ENCODE measurements at places on chromosomes 16 and 17. TPM values are rescaled to one million over a fixed set of nuclear protein-coding genes. Genes with fewer than 3 reads are reported as not detected.

DNA sequence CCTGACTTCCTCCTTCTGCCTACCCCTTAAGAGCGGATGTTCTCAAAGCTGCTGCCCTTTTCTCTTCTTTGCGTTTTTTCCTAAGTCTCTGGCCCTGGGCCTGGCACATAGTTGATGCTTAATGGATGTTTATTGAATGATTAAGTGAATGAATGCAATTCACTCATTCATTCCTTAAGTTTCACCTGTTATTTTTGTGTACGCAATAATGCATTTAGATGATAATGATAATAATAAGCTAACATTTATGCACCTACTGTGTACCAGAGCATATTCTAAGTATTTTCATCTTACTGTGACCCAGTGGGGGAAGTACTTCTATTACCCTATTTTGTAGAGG is 4.4 kb downstream of the CCL5 start:
- no peak for DNase-seq

- no peak for DNase-seq
These were observed 20.4 kb downstream of the PRCD start for GRCh38 chr17:76560036-76560876.

DNA sequence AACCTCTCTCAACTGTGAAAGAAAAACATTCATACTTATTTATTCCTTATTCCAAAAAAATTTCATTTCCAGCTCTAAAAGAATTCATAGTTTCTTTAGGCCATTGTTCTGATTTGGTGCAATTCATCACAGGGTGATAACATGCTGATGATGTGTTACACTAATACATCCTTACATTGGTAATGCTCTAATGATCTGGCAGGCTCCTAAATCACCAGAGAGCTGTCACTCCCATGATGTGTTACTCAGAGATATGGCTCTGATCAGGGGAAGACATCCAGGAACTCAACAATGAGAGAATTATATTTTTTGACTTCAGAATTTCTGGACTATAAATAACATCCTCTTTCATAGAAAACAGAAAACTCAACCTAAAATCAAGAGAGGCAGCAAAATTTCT is 209.3 kb downstream of the CHD9NB start:
- DNase-seq: no peak

GRCh38 chr16:72935896-72936295 is 112.0 kb downstream of the ZFHX3 start:
- no peak for DNase-seq

GRCh38 chr17:63647065-63647725 is 25.0 kb downstream of the MAP3K3 start:
- DNase-seq: peak; percentile 51

DNA sequence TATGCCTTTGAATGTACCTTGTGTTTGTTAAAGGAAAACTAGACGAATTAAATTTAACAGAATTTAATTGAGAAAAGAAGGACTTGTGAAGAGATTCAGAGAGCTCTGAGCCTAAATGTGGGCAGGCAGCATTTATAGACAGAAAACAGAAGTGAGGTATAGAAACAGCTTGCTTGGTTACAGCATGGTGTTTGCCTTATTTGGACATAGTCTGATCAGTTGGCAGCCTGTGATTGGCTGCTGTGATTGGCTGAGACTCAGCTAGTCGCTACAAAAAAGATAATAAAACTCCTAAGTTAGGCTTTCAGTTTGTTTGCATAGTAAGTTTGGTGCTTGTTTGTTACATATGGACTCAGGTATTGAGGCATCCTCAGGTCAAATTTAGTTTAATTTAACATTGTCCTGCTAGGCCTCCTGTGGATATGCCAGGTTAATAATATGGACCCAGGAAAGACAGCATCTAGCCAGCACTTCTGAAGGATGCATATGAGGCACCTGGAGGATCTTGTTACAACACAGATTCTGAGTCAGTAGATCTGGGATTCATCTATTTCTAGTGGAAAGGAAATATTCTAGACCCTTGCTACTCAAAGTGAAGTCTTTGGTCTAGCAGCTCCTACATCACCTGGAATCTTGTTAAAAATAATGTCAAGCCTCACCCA is 43.4 kb downstream of the SLFN5 start:
- DNase-seq: no peak

GRCh38 chr17:2195729-2196128 is 107.9 kb downstream of the SMG6 start:
- DNase-seq: no peak

DNA sequence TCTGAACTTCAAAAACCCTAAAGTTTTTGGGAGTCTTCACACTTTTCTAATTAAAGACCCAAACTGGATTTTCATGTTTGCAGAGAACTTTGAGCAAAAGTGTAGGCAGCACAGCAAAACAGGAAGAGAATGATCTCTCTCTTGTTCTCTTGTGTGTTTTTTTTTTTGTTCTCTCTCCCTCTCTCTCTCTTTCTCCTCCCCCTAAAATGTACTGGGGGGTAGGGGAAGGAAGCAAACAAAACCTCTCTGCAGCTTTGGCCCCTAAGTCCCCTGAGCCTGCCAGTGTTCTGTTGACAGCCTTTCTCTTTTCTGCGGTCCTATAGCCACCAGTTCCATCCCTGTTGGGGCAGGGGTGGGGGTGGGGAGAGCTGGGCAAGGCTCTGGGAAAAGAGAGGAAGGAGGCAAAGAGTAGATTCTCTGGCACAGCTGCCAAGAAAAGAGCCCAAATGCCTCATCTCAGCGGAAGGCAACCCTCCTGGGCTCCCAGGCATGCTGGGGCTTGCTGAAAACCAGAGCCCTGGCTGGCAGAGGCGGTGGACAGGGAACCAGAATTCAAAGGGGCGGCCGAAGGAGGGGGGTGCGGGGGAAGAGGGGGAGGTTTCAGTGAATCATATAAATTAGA is 295.3 kb downstream of the SOX9 start:
- no peak for DNase-seq

DNA sequence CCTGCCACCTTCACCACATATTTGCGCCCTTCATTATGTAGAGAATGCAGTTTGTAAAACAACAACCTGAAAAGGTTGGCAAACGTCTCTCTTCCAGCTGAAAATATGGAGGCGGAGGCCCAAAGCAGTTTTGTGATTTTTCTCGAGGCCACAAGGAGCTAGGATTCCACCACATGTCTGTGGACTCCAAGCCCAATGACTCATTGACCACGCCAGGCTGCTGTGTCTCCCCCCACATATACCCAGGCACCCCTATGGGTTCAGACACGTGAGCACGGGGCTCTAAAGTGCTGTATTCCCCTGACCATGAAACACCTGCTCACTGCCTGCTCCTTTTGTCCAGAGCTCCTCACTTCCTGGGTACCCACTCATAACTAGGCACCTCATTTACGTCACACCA is 121.4 kb upstream of the CDH5 start:
- no peak for DNase-seq

DNA sequence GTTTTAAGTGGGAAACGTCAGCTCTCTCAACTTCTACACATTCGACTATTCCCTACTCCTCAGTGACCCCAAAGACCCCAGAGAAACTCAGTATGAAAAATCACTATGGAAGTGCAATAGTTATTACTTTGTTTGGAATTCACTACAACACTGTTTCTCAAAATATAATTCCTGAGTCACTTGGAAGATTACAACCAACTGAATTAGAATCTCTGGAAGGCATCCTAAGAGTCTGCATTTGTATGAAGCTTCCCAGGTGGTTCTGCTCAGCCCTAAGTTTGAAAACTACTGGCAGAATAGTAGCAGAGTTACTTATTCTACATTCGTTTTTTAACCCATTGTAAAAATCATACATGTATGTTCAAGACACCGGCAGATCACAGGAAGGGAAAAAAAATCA is 525.6 kb downstream of the MAF start:
- no peak for DNase-seq

GRCh38 chr17:16013943-16014407 is 14.4 kb downstream of the TTC19 start:
- DNase-seq: no peak

- no peak for DNase-seq
These were observed 21.8 kb upstream of the HERPUD1 start for GRCh38 chr16:56910112-56910511.

DNA sequence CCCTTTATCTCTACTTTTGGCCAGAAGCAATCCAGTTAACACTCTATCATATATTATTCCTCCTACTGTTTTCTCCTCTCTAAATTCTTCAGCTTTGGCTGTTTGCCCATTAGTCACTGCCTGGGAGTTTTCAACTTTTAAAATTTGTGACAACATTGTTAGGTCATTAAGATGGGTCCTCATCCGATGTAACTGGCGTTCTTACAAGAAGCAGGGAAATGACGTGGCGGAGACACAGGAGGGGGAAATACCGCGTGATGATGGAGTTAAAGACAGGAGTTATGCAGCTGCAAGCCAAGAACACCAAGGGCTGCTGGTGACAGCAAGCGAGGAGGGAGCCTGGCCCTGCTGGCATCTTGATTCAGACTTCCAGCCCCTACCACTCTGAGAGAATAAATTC is 34.8 kb upstream of the CPHXL start:
- no peak for DNase-seq

- no peak for DNase-seq
These were observed 842 bp upstream of the CALB2 start for GRCh38 chr16:71357681-71358080.

- DNase-seq: no peak
These were observed 126.6 kb downstream of the ANKRD11 start for GRCh38 chr16:89363621-89364393.

DNA sequence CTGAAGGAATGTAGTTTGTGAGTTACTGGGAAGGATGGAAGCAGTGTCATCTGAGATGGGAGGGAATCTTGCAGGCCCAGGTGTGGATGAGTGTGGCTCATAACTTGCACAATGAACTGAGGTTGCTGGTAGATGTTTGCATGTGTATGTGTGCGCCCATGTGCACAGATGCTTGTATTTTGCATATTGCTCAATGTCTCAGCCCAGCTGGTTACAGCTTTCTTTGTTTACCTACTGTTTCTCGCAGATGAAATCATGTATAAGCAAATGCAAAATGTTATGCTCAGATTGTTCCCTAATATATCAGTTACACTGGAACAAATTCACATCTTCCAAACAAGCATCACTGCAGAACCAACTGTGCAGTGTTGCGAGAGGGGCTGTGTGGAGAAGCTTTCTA is 452.2 kb upstream of the EEF2KMT start:
- DNase-seq: no peak

GRCh38 chr17:2937331-2938003 is 125.9 kb downstream of the OR1D5 start:
- DNase-seq: no peak

RANGRF gene
- total RNA-seq: 27.2 TPM

PSMC5 gene
- total RNA-seq: 77.6 TPM

TBC1D3E gene
- not detected for total RNA-seq

PRAC1 gene
- not detected for total RNA-seq

KCNH4 gene
- total RNA-seq: not detected

All from kidney epithelial cell (primary cell).